ENCODE measurements at places on chromosomes 2 and 18.

DNA sequence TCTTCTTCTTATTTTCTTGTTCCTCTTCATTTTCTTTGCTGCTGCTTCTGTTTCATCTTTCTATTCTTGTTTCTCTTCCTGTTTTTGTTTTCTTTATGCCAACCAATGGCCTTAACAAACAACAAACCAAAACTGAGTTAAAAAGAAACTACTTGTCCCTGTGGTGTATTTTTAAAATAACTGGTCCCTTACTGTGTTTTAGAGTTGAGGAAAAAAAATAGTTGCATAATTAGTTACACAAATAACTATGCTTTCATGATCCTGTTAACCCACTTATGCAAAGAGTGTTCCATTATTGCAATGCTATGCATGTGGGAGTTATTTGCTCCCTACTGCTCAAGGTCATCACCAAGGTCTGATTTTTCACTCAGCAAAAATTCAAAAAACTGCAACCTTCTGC is 39.5 kb upstream of the IMP4 start:
- DNase-seq: no peak

GRCh38 chr2:177334940-177335543 is 57.5 kb upstream of the AGPS start:
- DNase-seq: no peak

- no peak for DNase-seq
These were observed 381.6 kb downstream of the SUCLG1 start for GRCh38 chr2:84077496-84077895.

DNA sequence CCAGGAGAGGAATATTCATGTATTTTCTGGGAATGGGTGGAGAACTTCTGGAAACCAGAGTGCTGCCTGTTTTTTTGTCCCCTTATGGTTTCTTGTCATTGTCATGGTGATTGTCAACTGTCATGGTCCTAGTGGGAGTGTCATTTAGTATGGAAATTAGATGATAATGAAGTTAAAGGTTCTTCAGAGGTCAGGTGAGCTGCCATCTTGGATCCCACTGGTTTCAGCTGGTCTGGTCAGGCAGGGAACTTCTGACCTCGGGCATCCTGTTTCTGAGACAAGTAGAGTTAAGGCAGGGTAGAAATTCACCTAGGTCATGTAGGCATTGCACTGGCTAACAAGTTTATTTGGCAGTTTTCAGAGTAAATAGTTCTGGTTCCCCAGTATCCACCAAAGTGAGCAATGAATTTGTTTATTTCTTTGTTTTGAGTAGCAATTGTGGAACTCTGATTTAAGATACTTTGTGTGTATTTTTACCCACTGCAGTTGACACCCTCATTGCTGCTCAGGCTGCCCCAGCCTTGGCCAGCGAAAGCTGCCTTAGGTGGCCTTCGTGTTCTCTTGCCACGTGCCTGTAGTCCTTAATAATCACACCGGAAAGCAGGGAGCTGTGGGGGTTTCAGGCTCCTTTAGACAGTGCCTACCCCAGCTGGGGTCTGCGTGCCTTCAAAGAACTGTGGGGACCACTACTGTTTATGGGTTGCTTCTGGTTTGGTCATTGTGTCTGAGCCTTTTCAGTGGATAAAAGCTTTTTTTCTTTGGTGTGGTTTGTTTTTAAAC is 48.7 kb downstream of the NCK2 start:
- DNase-seq: no peak

- DNase-seq: no peak
These were observed 4.9 kb downstream of the TMEM177 start for GRCh38 chr2:119683713-119684443.

DNA sequence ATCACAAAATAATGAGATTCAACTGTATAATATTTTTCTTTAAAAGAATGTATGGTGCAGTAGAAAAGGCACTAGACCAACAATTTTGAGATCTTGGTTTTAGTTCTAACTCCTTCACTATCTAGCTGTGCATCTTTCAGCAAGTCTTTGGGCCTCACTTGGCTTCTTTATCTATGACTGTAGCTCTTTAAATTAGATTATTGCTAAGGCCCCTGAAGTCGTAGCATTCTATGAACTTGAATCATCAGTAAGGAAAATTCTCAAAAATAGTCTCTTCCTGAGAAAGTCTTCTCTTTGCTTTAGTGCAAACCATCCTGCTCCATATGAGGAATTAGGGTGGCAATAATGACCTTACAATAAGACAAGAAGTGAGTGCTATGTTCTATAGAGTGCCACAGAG is 140.4 kb downstream of the FTCDNL1 start:
- no peak for DNase-seq

DNA sequence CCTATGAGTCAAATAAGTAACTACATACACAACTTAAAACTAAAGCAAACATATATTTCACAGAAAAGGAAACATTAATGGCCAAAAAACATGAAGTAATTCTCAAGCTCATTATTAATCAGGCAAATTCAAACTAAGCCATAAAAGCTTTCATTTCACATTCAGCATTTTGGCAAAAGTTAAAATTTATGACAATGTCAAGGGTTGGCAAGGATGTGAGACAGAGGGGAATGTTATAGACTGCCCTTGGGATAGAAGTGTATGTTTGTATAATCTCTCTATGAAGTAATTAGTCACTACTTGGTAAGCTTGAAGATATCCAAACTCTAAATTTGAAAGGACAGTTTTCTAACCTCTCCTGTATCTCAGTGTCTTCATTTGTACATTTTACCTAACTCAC is 539.4 kb downstream of the RIT2 start:
- DNase-seq: no peak

- no peak for DNase-seq
These were observed 37.5 kb upstream of the DLX1 start for GRCh38 chr2:172047566-172048507.

DNA sequence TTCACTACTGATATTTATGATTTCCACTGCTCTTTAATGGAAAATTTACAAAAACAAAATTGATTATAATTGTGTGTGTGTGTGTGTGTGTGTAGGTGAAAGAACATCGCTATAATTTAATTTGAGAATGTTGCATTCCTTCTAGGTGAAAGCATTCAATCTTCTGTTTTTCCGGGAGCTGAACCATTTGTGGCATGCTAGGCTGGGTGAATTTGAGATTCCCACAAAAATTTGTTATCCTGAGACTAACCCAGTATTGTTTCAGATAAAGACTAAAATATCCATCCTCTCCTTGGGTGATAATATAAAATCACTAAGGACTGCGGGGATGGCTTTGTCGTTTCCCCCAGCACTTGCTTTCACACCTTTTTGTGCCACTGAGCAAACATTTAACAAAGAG is 911.2 kb upstream of the PIK3C3 start:
- no peak for DNase-seq

GRCh38 chr2:223000872-223001796 is 50.9 kb upstream of the KCNE4 start:
- DNase-seq: no peak

DNA sequence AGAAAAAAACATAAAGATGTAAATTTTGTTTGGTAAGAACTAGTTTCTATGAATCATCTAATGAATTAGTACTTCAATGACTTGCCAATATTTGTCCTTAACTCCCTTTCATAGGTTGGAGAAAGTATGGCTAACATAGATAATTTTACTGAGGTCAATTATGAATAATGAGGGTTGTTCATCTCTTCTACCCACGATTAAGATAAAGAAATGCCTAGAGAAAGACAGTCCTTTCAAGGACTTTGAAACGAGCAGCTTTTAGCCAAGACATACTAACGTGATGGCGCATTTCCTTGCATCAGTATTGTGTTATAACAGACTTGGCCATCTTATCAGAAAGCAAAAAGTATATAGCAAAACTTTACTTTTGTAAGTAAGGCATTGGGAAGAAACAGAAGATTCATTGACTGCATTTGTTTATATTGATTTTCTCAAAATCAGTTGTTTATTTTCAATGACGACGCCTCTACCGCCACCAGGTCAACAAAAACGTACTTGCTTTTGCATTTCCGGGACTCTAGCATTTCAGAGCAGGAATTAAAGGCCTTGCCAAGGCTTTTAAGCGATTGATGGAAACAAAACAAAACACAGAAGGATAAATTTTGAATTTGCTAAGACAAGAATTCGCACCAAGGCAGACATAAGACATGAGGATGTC is 961 bp downstream of the RBM43 start:
- DNase-seq: no peak

DNA sequence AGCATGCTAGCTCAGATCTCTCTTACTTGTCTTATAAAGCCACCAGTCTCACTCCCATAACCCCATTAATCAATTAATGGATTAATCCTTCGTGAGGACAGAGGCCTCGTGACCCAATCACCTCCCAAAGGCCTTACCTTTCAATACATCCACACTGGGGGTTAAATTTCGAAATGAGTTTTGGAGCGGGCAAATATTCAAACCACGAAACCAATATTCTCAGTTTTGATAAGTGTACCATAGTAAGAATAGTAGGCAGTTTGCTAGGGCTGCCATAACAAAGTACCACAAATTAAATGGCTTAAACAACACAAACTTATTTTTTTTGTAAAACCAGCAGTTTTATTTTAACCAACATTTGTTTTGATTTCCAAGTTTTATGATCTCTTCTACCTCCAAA is 15.2 kb downstream of the HIBCH start:
- no peak for DNase-seq

DNA sequence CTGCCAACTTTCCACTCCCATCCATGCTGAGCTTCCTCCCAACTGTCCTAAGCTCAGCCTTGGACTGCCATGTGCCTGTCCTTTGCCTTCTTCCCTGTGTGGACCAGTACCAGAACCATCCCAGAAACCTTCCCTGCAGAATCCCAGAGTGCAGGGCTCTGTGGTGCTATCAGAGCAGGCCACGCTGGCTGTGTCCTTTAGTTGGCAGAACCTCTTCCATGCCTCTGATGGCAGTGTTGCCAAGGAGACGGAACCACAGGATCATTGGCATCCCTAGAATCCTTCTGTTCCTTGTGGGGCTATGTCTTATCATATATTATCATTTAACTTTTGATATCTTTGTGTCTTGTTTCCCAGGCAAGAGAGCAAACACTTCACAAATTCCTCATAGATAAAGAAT is 73.0 kb upstream of the NOSTRIN start:
- no peak for DNase-seq
